RCC 7860 (cell line): ENCODE measurements at places on chromosomes 7 and 10.

- peak; percentile 99 for DNase-seq
These were observed 15.8 kb upstream of the CAMK1D start for GRCh38 chr10:12333380-12334185.

DNA sequence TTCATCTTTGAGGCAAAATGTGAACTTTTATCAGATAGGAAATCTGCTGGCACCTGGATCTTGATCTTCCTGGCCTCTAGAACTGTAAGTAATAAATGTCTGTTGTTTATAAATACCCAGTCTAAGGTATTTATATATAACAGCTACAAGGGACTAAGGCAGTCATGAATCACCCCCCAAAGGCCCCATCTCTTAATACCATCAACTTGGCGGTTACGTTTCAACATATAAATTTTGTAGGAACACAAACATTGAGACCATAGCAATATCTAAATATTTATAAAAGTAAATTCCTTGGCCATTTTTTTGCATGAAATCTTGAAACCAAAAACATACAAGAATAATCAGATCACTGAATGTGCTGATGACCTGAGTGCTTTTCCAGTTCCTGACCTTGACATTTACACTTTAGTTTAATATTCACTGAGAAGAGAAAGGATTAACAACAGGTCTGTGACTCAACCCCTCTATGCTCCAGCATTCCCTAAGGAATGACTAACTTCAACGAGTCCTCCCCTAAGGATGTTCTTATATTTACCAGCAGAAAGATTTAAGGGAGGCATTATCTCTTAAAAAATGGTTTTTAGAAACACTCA lies 1438.5 kb upstream of the CELF2 start:
- DNase-seq: no peak

DNA sequence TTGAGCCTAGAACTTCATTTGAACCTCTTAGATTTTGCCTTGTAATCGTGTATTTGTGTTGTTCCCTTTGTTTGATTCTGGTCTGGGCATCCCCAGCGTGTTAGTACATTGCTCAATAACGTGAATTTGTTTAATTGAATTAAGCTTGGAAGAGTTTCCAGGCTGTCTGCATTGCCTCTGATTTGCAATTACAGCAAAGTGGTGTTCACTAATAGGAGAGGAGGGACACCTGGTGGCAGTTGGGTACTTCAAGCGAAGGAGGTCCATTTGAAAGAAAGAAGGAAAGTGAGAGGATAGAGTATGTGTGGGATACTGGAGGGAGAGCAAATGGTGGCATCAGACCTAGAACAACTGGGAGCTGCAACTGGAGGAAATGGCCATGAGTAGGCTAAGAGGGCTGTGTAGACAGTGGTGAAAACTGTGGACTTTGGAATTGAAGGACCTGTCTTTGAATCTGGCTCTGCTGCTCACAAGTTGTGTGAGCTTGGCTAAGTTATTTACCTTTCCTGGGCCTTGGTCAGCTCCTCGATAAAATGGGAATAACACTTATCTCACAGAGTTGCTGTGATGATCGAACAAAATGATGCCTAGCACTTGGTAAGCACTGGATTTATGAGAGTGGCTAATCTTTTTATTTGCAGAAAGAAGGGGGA lies 15.1 kb downstream of the LSMEM1 start:
- DNase-seq: peak; percentile 44

DNA sequence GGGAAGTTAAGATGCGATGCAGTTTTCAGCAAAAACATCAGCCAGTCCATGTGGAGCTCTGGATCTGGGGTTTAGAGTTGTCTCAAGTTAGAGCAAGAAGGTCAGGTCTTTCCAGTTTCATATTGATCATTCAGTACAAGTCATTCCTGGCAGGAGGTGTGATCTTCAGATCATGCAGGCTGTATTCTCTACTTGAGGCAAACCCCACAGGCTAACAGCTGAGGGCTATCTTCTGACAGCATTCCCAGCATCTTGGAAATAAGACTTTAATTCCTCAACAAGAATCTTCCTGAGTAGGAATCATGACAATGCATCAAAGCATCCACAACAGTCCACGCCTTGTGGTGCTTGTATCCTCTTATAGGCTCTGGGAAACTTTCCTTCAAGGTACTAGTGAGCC lies 94.9 kb upstream of the ZNF438 start:
- no peak for DNase-seq

DNA sequence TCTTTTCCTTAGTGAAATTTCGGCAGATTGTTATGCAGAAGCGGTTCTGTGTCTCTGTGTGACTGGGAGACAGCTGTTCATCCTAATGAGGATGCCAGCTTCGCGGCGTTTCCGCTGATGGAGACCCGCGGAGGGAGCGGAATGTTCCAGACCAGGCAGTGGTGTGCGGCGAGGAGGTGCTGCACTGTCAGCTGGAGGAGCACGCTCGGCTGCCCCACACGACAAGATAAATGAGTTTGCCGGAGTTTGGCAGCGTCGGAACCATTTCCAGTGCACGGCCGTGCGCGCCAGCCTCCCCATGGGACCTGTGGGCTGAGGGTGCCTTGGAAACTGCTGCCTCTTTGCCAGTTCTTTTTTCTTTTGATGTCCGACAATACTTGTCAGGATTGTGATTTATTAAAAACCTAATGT lies 64.6 kb downstream of the WDR37 start:
- DNase-seq: no peak

DNA sequence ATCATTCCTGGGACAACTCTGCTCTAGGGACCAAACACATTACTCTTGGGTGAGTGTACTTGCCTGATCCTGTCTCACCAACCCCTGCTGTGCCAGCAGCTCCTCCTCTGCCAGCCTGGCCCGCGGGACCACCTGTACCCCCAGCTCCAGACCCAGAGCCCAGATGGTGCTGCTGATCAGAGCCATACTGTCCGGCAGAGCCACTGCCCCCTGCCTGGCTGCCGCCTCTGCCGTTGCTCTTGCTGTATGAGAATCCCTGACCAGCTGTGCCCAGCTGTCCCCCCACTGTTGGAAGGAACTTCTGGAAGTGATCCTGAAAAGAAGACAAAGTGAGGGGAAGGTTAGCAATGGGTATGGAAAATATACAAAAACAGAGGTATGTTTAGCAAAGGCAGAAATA lies 6.9 kb downstream of the MYOZ1 start:
- no peak for DNase-seq

DNA sequence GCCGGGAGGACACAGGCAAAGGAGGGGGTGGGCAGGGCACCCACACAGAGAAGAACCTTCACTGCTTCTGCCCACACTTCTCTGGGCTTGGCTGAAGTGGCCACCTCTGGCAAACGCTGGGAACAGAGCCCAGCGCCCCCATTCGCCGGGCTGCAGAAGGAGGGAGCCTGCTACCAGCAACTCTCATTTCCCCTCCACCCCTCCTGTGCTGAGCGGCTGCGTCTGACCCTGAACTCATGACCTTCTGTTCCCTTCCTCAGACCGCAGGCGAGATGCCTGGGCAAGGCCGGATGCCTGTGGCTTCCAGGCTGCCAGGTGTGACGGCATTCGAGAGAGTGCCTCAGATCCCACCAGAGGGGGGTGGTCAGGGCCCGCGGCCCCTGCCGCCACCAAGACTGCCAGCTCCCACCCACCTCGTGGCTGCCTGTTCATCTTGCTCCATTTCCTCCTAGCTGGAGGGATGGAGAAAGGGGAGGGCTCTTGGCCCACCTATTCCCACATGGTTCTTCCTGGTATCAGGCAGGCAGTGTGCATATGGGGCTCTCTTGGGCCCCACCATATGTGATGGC lies 19.8 kb downstream of the DNAJB12 start:
- DNase-seq: peak; percentile 98

DNA sequence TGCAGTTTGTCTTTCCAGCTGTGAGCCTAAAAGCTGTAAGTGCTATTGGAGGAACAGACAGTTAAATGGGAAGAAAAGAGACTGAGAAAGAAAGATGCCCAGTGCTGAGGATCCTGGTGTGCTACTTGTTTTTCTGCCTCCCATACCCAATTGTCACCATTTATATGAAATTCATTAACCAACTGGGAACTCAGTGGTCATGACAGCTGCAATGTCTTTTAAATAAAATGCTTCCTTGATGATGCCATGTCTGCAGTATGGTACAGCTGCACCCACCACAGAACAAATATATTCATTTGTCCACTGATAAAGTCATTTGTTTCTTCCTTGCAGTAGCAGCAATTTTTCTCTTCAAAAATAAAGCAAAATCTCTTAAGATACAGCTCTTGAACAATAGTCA lies 15.6 kb upstream of the RTKN2 start:
- DNase-seq: no peak

GRCh38 chr7:70372768-70373515 lies 759.0 kb upstream of the GALNT17 start:
- DNase-seq: no peak

DNA sequence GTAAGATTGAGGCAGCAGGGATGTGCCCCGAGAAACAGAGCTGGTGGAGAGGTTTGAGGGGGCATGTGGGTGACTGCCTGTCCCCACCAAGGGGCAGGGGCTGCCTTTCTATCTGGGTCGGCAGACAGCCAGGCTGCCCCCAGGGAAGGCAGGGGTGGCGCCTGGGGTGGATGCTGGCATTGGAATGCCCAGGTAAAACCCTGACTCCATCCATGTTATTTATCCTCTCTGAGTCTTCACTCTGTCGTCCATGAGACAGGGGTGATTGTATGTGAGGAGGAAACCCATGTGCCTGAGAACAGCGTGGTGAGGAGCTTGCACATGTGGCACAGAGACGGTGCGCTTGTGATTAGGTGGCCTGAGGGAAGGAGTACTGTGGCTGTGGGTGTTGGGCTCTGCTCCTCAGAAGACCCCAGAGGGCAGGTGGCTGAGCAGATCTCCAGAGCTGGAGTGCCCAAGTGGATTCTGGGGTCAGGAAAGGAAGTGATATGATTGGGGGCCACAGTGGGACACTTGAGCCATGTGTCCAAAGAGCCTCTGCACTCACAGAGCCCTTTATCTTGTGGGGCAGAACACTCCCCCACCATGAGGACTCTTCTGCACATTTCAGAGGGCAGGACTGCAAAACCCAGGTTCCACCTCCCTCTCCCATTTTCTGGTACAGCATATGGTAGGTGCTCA lies 100.4 kb upstream of the RET start:
- DNase-seq: no peak

DNA sequence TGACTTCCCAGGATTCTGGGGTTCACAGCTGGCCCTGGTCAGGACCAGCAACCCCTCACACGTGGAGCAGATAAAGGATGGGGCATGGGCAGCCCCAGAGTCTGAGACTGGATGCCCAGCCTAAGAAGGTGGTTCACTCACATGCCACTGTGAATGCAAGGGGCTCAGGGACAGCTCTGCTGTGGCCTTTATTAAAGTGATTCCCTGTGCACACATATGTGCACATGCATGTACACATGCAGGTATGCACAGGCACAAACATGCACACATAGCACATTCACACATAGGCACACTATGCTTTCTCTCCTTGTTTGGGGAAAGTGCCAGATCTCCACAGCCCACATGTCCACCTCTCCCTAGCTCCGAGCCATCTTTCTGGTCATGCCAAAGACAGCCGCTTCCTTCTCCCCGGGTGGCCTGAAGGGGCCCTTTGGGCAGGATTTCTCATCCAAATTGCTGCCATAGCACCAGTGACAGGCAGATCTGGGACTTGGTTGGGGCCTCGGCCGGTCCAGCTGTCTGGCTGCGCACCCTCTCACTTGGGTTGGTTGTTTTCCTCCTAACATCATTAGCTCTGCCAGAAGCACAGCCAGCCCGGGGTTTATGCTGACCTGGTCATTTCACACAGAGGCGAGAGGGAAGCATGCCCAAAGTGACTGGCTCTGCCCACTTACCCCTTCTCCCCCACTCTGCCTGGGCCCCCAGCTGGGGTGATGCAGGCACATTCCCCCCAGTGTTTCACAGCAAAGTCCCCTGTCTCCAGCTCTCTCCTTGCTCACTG lies 1.4 kb downstream of the GCK start:
- no peak for DNase-seq

GRCh38 chr10:102814873-102815661 lies 22.1 kb downstream of the CYP17A1 start:
- no peak for DNase-seq

- DNase-seq: peak; percentile 67
These were observed 141.3 kb downstream of the NRP1 start for GRCh38 chr10:33193057-33193700.

DNA sequence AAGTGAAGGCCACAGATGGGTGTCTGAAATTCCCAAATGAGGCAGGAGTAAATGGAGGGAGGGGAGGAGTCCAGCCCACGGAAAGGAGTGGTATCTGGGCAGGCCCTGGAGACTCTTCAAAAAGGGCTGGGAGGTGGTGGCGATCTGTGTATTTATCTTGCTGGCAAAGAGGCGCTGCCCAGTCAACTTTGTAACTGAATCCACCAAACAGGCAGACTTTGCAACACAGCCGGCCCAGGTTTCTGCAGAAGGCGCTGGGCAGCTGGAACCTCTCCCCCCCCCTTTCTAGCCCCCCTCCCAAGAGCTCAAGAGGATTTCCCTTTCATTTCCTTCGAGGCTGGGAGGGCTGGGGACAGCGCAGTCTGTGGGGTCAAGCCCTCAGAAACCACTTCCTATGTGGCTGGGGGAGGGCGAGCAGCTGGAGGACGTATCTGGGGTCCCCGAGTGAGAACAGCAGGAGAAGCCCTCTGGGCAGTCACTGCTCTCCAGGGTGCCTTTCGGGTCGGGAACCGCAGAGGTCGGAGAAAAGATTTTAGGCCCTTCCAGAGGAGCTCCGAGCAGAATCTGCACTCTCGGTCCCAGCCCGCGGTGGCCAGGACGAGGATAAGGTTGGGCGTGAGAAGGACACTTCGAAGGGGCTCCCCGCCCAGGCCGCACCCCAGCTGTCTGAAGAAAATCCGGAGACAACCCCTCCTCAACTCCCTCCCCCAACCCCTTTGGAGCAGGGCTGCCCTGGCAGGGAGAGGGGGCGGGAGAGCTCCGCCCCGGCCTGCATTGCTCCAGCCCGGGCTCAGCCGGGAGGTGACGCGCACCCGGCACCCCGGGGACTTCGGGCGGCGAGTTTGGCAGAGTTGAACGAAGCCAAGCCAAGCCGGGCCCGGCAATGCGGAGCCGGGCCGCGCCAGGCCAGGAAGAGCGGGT lies 965 bp downstream of the ZCCHC24 start:
- DNase-seq: peak; percentile 30

GRCh38 chr7:102424129-102424551 lies 9.2 kb upstream of the ORAI2 start:
- no peak for DNase-seq

GRCh38 chr10:11035301-11035991 lies 17.8 kb downstream of the CELF2 start:
- DNase-seq: peak; percentile 43

- no peak for DNase-seq
These were observed 419.2 kb upstream of the NFE2L3 start for GRCh38 chr7:25732766-25733217.

DNA sequence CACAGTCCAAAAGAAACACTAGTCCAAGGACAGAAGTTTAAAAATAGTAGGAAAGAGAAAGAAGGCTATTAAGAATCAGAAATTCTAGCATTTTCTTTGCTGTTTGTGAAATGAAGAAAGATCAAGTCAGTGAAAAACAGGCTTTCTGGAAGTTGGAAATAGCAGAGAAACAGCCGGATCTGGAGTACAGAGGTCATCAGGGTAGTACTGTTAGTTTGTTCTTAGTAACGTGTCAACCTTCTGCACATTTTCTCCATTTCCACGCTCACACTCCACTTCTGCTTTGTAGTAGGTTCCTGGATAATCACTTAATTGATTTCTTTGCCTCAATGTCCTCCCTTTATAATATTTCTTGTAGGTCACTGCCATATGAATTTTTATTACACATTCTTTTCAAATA lies 322.6 kb downstream of the PCLO start:
- DNase-seq: no peak
